HAP-1 (cell line): ENCODE measurements at places on chromosomes 12 and 14.

DNA sequence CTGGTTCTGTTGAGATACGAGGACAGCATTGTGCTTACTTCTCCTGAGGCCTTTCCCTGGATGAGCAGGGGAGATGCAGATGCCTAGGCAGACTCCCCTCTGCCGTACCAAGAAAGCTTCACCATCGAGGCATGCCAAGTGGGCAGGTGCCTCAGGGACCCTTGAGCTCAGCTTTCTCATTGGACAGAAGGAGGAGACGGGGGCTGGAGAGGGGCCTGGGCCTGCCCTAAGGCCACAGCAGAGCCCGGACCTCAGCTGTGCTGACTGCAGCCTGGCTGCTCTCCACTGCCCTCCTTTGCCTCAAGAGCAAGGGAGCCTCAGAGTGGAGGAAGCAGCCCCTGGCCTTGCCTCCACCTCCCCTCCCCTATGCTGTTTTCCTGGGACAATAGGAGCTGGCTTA is 23.4 kb downstream of the SERPINA1 start:
- DNase-seq = no peak

- no peak for DNase-seq
Measured at GRCh38 chr14:24317141-24317928, 6.0 kb downstream of the LTB4R start.

GRCh38 chr12:1527789-1528188 is 66.6 kb downstream of the FBXL14 start:
- no peak for DNase-seq

- DNase-seq = no peak
Measured at GRCh38 chr14:61643555-61643954, 51.8 kb upstream of the HIF1A start.

DNA sequence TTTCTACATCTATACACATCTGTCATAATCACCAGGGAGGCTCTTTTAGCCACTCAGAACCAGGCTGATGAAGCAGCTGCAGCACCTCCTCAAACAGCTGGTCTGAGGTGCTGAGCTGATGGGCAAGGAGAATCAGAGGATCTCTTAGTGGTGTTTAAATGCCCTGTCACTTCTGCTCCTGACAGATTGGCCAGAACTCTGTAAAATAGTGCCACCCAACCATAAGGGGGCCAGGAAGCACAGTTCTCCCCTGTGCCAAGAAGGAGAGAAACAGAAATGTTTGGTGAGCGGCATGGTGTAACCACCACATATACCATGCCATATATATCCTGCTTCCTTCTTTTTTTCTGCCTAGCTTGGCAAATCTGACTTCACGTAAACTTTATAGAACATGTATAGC is 12.8 kb downstream of the SOCS2 start:
- DNase-seq = no peak

DNA sequence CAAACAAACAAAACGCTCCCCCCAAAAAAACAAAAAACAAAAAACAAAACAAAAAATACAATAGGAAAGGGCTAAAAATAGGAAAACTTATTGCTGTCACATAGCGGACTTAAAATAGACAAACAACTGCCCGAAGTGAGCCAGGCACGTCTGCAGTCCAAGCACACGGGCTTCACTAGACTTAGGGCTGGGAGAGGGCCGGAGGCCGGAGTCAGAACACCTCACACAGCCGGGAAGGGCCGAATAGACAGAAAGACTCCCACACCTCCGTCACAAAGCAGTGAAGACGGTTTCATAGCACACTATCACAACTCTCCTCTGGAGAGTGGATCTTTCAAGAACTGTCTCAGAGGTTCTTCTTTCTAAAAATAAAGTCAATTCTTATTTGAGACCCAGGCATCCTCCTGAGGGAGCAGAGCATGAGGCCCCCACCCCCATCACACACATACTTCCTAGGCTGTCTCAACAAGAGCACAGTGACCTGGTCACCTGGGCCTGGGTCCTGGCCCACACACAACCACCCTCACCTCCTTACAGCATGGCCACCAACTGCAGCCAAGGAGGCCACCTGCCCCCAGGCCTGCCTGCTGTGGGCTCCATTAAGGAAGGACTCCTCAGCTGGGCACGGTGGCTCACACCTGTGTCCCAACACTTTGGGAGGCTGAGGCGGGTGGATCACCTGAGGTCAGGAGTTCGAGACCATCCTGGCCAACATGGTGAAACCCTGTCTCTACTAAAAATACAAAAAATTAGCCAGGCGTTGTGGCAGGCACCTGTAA is 6.7 kb downstream of the BAG5 start:
- DNase-seq = no peak

DNA sequence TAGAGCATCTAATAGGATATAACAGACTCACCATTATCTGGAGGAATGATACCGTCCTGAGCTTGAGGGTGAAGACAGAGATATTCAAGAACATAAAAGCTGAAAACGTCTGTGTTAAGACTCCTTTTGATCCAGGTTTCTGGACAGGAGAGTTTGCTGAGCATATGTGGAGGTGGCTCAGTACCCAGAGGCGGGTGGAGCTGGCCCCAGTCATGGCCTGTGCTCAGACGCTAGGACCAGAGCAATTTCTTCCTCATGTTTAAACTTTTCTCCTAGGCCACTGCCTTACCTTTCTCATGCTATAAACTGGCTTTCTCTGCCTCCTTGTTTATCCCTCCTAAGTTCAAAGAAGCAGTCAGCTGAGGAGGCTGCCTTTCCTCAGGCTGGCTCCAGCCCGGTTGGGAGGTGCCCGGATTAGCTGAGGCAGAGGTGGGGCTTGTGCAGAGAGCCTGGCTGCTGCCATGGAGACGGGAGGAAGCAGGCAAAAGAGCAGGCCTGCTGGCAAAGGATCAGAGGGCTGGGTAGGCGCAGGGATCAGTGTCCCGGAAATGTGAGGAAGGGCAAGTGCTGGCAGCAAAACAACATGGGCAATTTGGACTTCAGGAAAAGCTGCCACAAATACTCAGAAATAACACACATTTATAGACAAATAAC is 13.7 kb downstream of the COA8 start:
- peak; percentile 72 for DNase-seq

- DNase-seq = peak; percentile 71
Measured at GRCh38 chr14:95255487-95255886, 64.2 kb downstream of the CLMN start.

DNA sequence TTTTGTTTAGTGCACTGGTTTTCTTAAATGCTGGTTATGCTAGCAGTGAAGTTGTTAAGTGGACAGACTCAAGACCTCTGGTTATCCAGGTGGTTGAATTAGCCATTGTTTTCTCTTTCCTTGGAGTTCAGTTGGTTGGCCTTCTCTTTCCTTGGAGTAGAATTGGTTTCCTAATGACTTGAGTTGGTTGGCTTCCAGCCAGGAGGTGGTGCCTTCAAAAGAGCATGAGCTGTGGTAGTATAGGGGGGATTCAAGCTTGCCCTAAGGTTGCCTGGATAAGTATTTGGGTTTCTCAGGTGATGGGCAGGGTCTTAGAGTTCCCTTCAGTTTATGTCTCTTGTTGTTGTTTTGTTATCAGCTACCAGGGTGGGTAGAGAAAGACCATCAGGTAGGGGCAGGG is 92.5 kb downstream of the ATP23 start:
- DNase-seq = no peak

GRCh38 chr12:57719777-57720605 is 18.6 kb downstream of the AGAP2 start:
- DNase-seq = no peak

GRCh38 chr14:58950555-58950954 is 237.9 kb upstream of the DAAM1 start:
- no peak for DNase-seq

DNA sequence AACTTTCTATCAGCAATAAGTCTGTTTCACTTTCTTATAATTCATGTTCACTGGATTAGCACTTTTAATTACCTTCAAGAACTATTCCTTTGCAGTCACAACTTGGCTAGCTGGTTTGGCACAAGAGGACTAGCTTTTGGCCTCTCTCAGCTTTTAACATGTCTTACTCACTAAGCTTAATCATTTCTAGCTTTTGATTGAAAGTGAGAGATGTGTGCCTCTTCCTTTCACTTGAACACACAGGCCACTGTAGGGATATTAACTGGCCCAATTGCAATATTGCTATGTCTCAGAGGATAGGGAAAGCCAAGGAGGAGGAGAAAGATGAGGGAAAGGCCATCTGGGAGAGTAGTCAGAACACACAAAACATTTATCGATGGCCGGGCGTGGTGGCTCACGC is 92.7 kb downstream of the PRICKLE1 start:
- DNase-seq = no peak

DNA sequence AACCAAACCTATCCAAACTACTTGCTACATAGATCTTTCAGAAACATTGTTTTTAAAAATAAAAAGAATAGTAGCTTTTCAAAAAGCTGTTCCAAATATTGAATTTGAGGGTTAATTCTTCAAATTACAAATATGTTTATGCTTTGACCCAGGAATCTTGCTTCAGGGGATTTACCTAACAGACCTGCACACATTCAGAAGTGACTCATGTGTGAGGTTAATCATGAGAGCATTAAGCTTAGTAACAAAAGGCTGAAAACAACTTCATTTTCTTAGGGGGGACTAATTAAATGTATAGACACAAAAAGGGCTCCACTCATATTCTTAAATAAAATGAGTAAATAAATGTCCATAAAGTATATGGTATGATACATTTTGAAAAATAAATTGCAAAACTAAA is 672.4 kb upstream of the FLRT2 start:
- no peak for DNase-seq

- DNase-seq = no peak
Measured at GRCh38 chr12:80504389-80505163, 60.5 kb downstream of the PTPRQ start.

- no peak for DNase-seq
Measured at GRCh38 chr14:34964977-34965764, 17.6 kb upstream of the SRP54 start.

- peak; percentile 5 for DNase-seq
Measured at GRCh38 chr14:78697341-78697740, 527.2 kb downstream of the NRXN3 start.

GRCh38 chr14:101224356-101225156 is 321.0 kb upstream of the RTL1 start:
- DNase-seq = no peak

GRCh38 chr14:101956179-101956885 is 8.0 kb upstream of the DYNC1H1 start:
- no peak for DNase-seq

GRCh38 chr14:24172261-24172860 is 481 bp downstream of the REC8 start:
- DNase-seq = no peak

- DNase-seq = no peak
Measured at GRCh38 chr14:96029089-96029645, 10.0 kb upstream of the C14orf132 start.

DNA sequence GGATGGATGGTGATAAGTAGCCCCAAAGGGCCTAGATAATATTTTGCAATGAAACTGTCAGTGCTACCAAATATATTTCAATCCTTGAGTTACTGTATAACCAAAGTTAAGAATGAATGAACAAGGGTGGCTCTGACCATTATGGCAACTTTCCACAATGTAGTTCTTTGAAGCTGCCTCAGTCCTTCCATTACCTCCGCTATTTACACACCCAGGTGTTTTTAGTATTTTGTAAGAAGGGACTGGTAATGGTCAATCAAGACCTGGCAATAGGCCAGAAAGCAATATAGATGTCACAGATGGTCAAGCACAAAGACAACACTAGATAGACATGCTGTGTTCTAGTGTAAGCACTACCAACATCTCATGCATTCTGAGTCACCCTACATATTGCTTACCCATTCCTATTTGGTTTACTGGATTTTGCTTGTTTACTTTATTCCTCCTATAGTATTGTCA is 16.3 kb downstream of the DUSP16 start:
- DNase-seq = no peak

GRCh38 chr12:103503546-103504480 is 8.0 kb upstream of the C12orf42 start:
- DNase-seq = peak; percentile 54

GRCh38 chr12:103884316-103884715 is 43.3 kb upstream of the NT5DC3 start:
- no peak for DNase-seq

DNA sequence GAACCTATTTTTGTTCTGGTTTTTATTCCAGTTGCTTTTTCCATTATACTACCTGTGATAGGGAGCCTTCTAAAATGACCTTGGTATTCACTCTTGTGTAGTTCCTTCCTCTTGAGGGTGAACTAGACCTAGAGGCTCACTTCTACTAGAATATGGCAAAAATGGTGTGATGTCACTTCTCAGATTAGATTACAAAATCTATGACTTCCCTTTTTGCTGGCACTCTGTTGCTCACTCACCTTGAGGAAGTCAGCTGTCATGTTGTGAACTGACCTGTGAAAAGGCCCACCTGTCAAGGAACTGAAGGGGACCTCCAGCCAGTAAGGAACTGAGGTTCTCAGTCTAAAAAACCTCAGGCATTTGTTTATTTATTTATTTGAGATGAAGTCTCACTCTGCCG is 5.7 kb downstream of the MIPOL1 start:
- DNase-seq = no peak
